CD4-positive, alpha-beta T cell treated with Interferon alpha-2 for 1 hour (primary cell): ENCODE measurements at places on chromosomes 16 and 17.
A peak's percentile ranks its signal among the peaks of the same experiment; 100 is the strongest.

DNA sequence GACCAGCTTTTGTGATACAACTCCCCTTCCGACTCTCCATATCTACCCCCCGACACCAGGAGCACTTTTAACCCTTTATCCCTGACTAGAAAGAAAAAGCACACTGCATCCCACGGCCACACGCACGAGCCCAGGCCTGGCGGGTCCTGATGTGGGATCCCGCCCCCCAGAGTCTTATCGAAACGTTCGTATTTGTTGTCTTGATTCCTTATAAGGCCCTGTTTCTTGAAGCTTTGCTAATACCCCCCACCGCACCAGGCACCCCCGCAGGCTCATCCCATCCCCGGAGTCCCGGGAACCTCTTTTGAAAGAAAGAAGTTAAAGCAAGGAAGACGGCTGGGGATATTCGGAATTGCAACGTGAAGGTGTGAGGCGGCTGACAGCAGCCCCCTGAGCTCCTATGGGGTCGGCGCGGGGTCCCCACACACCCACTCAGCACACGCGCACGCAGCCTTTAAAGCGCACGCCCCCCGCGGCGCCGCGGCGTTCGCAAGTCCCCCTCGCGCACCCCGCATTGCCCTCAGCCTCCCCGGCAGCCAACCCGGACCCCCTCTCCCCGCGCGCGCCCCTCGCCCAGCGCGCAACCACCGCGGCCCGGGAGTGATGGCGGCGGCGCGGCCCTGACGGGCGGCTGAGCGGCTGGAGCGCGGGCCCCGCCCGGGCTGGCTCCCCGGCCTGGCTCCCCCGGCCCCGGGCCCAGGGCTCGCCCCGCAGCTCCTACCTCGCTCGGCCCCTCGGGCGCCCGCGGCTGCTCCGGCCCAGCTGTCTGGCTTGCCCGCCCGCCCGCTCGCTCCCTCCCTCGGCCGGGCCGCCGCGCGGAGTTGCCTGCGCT lies 448 bp downstream of the STAT5B start:
- peak; percentile 52 for DNase-seq

GRCh38 chr16:3637371-3637923 lies 17.0 kb upstream of the DNASE1 start:
- peak; percentile 12 for DNase-seq

GRCh38 chr16:22007159-22007508 lies 777 bp upstream of the MOSMO start:
- DNase-seq, result no peak

GRCh38 chr16:78306361-78306760 lies 206.9 kb downstream of the WWOX start:
- no peak for DNase-seq

DNA sequence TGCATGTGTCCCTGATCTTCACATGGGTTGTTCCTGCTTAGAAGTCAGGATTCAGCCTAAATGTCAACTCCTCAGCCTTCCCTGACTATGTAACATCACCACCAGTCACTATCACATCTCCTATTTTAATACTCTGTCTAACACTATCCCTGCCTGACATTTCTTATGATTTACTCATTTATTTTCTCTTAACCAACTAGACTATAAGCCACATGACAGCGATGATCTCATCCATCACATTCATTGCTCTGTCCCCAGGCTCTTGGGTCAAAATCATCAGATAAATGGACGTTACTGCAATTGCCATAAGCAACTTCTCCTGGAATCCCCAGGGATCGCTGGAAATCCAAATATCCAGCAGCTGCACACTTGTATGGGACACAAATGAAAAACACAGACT lies 15.7 kb downstream of the CDRT4 start:
- no peak for DNase-seq

DNA sequence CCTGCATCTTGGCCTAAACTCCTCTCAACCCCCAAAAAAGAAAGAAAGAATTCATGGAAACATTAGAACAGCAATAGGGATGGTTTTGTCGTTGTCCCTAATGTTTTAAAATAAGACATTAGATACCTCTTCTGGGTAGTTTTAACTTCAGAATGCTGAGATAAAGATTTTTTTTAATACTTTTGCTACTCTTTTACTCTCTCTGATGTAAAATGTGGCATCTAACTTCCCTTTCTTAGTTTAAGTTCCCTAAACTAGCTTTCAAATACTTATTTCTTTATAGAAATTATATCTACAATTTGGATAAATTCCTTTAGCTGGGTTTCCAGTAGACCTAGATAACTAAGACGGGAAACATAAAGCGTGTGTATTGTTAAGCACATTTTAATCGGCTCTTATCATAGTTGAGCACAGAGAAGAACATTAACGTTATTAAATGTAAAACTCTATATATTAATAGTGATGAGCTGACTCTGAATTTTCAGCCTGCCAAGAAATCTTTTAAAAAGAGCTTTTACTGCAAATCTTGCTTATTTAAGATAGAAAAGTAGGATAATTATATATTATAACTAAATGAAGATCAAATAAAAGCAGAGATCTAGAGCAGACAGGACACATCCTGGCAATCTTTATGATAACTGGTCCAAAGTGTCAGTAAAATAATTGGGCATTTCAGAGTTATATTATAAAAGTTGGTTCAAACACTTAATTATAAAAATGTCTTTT lies 183.2 kb downstream of the CYB561 start:
- DNase-seq, result no peak

GRCh38 chr17:45251931-45252330 lies 10.0 kb downstream of the SPATA32 start:
- no peak for DNase-seq

GRCh38 chr16:72749091-72749490 lies 298.8 kb downstream of the ZFHX3 start:
- DNase-seq, result no peak

GRCh38 chr17:75152523-75152921 lies 1.8 kb downstream of the JPT1 start:
- DNase-seq, result no peak

DNA sequence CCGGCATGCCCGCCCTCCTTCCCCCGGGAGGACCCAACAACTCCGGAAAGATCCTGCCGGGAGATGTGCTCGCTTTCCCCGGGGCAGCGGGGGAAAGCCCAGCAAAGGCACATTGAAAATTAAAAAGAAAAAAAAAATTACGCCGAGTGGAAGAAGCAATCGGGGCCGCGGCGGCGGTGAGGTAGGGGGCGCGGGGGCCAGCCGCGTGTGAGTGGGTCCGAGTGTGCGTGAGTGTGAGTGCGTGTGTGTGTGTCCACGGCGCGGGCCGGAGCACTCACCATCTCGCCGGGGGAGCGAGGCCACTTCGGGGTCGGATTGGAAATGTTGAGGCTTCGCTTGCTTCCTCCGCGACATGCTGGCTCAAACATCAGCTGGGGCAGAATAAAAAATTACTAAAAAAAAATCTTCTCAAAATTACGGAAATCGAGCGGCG lies at the start of gene SALL1:
Gene SALL1 (minus strand): TSS at position 383 of the 433 bp plus-strand sequence. CDS start 29 bp downstream, at position 354.
- DNase-seq, result no peak

- DNase-seq, result no peak
These were observed 5.1 kb downstream of the MTSS2 start for GRCh38 chr16:70680495-70681381.

GRCh38 chr17:36002631-36003030 lies 1.3 kb upstream of the CCL15 start:
- DNase-seq, result no peak

DNA sequence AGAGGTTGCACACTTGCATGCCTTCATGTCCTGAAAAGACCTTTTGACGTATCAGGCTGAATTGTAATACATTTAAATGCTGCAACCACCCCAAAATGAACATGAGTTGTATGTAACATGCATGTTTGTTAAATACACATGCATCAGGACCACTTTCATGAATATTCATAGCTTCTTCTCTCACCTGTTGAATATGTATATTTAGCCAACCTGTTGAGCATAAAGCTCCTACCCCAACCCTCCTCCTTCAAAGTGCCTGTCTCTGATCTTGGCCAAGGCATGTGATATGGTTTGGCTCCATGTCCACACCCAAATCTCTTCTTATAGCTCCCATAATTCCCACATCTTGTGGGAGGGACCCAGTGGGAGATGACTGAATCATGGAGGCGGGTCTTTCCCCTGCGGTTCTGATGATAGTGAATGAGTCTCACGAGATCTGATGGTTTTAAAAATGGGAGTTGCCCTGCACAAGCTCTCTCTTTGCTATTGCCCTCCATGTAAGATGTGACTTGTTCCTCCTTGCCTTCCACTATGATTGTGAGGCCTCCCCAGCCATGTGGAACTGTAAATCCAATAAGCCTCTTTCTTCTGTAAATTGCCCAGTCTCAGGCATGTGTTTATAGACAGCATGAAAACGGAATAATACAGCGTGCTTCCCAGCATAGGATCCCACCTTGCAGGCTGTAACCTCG lies 3.8 kb upstream of the CRYM start:
- DNase-seq, result no peak

DNA sequence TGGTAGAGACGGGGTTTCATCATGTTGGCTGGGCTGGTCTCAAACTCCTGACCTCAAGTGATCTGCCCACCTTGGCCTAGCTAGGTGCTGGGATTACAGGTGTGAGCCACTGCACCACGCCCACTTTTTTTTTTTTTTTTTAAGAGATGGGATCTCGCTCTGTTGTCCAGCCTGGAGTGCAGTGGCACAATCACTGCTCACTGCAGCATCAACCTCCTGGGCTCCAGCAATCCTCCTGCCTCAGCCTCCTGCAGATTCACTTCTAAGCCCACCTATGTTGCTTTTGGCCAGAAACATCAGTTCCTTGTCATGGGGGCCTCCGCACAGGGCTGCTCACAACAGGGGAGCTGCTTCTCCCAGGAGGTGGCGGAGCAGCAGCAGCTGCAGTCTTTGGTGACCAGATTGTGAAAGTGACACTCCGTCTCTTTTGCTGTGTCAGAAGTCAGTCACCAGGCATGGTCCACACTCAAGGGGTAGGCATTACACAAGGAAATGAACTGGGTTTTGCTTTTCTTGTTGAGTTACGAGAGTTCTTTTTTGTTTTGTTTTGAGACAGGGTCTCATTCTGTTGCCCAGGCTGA lies 4.5 kb upstream of the NME4 start:
- DNase-seq, result no peak

DNA sequence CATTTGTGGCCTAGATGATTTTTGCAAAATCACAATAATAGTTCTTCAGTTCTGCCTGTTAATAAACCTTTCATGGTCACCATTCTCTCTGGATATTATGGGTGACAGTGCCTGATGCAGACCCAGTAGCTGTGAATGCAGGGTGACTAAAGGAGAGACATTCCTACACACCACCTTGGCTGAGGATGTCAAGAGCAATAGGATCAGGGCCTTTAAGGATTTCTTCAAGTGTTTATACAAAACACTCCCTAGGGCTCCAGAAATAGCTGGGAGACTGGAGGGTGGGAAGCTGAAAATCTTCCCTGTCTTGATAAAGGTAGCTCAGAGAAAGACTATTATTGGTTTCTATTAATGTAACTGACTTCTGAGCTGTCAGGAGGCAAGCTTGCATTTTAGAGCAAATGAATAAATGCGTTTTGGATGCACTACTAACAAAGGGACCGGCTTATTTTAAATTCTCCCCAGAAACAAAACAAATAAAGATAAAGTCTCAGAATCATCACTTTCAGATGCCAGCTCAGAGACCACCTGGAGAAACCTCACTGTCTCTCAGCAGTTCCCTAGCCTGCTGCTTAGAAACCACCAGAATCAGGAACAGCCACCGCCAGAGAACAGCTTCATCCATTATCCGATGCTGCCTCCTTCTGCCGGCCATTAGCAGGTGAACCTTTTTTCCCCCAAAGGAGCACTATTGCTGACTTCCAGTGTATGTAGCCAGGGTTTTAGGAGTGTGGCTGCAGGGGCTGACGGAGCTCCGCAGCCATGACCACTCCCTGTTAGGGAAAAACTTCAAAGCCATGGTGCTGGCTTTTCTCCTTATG lies 171.4 kb upstream of the DYNLRB2 start:
- no peak for DNase-seq

GRCh38 chr16:69793526-69793925 lies 31.4 kb downstream of the WWP2 start:
- DNase-seq, result no peak

GRCh38 chr17:79627766-79628690 lies 17.2 kb upstream of the RBFOX3 start:
- DNase-seq, result no peak

GRCh38 chr17:48025040-48025903 lies 12.3 kb downstream of the COPZ2 start:
- DNase-seq, result peak; percentile 98

- no peak for DNase-seq
These were observed 188.8 kb downstream of the PRKCA start for GRCh38 chr17:66491213-66491612.

GRCh38 chr17:7308625-7309433 lies 1.4 kb downstream of the EIF5A start:
- peak; percentile 95 for DNase-seq

DNA sequence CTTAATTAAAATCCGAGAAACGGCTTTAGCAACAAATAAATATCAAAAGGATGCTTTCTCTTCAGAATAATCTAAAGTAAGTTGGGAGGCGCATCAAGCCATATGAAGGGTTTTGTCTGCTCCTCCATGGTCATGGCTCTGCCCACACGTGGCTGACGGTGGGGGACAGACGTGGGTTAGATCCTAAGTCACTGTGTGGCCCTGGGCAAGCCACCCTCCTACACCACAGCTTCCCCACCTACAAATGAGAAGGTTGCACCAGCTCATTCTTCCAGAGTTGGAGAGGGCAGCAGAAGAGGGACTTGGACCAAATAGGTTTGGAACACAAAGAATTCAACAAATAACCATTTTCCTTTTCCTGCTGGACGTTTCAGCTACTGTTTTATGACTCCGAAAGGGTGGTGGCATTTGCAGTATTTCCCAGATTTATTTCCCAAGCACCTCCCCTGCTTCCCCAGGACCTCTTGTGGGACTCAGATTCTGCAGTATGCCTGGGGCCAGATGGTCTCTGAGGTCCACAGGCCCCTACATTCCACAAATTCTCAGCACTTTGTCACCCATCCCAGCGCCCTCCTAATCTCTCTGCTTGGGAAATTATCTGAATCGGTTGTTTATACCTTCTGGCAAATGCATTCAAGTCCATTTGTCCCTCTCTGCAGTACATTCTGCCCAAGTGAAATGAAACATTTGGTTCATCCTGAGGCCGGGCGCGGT lies 17.8 kb downstream of the LRRC75A start:
- no peak for DNase-seq

- DNase-seq, result no peak
These were observed 11.3 kb downstream of the PRSS22 start for GRCh38 chr16:2846511-2847310.

DNA sequence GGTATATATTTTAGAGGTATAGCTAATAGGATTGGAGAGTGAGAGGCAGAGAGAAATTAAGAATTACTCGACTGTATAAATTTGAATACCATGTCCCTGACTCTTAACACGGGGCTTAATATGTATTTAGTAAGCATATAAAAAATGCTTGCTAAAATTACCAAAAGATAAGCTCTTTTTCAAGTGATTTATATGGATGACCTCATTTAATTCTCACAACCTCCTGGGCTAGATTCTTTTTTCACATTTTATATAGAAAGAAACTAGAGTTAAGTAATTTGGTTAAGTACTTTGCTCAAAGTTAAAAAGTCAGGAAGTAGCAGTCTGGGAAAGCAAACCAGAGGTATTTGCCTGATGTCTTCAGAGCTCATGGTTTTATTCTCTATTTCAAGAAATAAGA lies 963.5 kb upstream of the SOX9 start:
- no peak for DNase-seq

- no peak for DNase-seq
These were observed 36.3 kb downstream of the ZDHHC7 start for GRCh38 chr16:84975066-84975465.

- no peak for DNase-seq
These were observed 75.1 kb downstream of the SHISA9 start for GRCh38 chr16:12976496-12976895.

- no peak for DNase-seq
These were observed 10.9 kb downstream of the CDRT4 start for GRCh38 chr17:15456496-15456895.
